ENCODE measurements at places on chromosomes 6 and 20. TPM values are rescaled to one million over a fixed set of nuclear protein-coding genes. Genes with fewer than 3 reads are reported as not detected.

Gene SEL1L2
- not detected for total RNA-seq

Gene PSORS1C1
- total RNA-seq: 2.9 TPM

Gene DEFB124
- not detected for total RNA-seq

Gene PLCB4
- total RNA-seq: 1.5 TPM

Gene SLC17A1
- total RNA-seq: not detected

Gene CNBD2
- 3.7 TPM for total RNA-seq

Gene WFDC10B
- total RNA-seq: not detected

Gene PLCG1
- total RNA-seq: 159 TPM

Gene FYN
- total RNA-seq: 4.2 TPM

- no peak for DNase-seq
Observed at GRCh38 chr6:113664909-113665308, 192.2 kb upstream of the MARCKS start.

GRCh38 chr6:150208611-150209352, 65.9 kb downstream of the PPP1R14C start:
- no peak for DNase-seq

- DNase-seq: no peak
Observed at GRCh38 chr6:41779336-41779735, 364 bp downstream of the FRS3 start.

DNA sequence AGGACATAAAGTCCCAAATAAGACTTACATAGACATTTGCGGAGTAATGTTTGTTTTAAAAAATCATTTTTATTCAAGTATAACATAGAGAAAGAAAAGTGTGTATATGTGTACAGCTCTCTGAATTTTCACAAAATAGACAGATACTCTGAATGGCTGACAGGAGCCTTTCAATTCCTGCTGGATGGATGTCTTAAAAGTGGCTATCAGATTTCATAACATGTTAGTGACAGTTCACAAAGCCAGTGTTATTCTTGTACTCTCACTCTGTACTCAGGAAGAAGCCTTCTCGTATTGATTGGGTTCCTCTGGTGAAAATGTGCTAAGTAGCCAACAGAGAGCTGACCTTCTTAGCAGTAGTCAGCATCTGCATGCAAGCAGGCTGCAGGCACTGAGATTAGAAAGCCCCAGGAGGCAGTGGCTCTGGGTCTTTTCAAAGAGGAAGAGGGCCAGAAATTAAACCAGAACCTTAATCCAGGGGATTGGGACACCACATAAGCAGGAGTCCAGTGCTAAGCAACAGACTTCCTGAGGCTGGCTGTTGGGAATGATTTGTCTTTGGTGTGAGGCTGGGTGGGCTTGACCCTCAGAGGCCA, 19.7 kb downstream of the SLC17A4 start:
- DNase-seq: no peak

DNA sequence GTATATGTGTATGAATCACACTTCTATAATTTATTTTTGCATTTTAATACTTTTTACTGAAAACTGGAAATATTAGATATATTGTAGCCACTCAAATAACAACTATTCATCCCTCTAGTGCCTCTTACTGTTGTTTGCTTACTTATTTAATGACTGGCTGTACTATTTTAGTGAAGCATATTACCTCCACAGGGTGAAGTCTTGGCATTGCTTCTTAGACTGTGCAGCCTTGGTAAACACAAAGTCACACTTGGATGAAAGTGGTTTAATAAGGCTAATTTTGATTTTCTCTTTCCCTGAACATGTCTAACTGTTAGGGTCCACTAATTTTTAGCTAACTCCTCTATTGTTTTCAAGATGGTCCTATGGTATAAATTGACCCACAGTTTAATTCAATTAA, 1043.2 kb upstream of the ADGRB3 start:
- no peak for DNase-seq

DNA sequence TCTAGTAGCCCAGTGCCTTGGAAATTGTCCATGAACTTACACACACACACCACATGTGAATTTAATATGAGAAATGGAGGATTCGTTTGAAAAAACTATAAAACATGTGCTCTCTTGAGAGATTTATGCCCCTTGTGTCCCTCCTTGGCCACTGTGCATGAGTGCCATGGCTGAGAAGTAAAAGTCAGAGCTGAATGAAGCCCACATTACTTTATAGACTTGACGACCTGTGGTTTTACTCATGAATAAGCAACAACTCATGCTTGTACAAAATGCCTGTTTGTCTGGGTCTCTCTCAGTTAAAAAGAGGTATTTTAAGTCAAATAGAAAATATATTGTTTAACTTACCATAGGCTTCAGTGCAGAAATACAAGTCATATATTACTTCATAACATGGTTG, 102.7 kb downstream of the KCNQ5 start:
- no peak for DNase-seq

- no peak for DNase-seq
Observed at GRCh38 chr20:61347443-61347842, 95.4 kb downstream of the CDH4 start.

GRCh38 chr6:109498936-109499335, 15.9 kb upstream of the ZBTB24 start:
- no peak for DNase-seq

DNA sequence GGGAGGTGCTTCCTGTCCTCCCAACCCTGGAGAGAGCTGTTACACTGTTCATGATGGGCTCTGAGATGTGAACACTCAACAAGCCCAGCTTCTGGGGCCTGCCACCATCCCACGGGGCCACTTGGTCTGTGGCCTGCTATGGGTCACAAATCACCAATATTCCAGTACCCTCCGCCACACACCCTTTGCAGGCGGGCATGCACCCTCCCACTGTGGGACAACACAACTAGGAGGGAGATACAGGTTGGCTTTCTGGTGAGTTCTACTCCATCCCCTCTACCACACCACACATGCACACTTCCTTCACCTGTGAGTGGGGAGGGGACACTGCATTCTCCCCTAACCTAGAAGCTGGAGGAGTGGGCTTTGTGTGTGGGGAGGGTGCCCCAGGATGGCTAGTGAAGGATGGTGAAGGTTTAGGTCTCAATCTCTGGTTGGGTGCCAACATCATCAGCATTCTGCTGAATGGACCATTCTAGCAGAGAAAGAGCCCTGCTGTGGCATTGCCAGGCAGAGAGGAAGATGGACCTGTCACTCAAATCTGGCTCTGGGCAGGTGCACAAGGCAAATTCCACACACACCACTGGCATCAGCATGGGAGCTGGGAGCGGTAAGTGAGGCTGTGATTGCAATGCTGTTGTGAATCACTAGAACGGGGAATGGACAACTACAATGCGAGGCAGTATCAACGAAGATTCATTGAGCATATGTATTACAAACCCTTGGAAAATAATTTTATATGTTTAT, 175.1 kb downstream of the THBS2 start:
- DNase-seq: no peak

DNA sequence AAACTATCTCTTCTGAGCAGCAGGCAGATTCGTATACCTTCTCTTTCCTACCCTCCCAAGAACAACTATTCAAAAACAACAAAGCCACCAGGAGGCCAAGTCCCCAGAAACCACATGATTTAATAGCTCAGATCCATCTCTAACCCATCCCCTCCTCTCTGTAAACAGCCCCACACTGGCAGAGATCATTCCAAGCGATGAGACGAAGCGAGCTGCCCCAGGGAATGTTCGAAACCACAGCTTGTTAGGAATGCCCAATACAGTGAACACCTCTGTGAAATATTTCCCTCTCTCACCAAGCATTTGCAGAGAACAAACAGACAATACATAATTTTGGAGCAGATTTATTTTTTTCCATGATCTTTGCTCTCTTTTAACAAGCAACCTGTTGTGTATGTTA, 231.8 kb downstream of the SOD2 start:
- no peak for DNase-seq

DNA sequence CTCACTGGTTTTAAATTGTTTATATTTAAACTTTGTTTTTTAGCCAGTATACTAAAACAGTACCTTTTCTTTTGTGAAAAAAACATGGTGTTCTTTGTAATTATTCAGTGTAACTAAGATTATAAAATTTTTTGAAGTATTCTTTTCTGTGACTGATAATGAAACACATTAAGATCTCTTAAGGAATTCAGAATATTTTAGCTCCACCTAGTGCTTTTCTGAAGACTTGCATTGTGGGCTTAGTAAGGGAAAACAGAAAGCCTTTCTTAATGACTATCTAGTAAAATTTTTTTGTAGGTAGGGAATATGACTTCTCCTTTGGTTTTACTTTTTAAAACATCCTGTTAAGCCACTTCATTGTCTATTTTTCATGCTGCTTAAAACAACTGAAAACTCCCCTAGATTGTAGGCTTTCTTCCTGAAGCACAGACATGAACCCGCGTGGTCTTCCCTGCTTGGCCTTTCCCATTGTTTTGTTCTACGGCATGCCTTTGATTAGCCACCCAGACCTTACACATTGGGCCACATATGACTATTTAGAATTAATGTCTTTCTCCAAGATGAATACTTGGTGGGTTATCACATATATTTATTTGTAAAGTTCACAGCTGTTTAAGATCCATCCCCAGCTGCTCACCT, 72.1 kb downstream of the AFDN start:
- DNase-seq: no peak

DNA sequence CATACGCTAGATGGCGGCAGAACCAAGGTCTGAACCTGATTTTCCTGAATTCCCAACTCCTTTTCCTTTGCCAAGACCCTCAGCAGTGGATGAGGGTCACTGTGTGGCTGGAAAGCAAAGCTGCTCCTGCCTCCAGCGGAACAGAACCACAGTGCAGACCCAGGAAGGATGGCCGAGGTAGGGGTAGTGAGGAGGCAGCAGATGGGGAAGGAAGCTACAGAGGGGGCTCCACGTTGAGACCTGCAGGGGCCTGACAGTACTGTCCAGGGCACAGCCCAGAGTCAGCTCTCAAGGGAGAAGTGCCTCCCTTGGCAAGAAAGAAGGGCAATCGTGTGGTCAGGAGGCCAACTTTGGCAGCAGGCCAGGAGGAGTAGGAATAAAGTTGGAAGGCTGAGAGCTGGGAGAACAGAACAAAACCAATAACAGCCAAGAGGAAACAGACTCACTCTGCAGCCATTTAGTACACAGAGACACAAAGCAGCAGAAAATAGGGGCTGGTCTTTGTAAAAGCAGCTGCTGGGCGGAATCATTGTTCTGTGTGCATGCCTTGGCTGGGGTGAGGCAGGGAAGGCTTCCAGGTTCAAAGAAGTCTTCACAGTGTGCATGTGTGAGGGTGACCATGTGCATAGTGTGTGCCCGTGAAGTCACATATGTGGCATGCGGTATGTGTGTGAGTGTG, 3.1 kb downstream of the GABRR2 start:
- DNase-seq: no peak

DNA sequence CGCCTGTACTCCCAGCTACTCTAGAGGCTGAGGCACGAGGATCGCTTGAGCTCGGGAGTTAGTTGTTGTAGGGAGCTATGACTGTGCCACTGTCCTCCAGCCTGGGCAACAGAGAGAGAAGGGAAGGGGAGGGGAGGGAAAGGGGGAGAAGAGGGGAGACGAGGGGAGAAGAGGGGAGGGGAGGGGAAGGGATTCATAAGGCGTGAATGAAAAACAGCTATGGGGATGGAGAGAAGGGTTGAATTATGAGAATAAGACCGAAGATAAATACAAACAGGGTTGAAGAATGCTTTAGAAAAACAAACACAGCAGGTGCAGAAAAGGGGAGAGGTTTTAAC, 106.0 kb downstream of the TRIM27 start:
- DNase-seq: no peak

DNA sequence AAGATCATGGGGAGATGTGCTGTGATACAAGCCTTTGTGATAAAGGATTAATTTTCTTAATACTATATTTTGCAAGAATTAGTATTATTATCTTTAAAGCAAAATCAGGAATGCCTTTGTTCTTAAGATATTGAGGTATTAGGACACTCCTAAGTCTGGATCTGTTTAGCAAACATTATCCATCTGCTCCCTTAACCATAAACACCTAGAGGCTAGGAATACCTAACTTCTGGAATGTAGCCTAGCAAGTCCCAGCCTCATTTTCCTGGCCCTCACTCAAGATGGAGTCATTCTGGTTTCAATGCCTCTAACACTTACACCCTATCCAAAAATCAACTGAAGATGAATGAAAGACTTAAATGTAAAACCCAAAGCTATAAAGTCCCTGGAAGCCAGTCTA, 106.3 kb upstream of the GJE1 start:
- DNase-seq: no peak

DNA sequence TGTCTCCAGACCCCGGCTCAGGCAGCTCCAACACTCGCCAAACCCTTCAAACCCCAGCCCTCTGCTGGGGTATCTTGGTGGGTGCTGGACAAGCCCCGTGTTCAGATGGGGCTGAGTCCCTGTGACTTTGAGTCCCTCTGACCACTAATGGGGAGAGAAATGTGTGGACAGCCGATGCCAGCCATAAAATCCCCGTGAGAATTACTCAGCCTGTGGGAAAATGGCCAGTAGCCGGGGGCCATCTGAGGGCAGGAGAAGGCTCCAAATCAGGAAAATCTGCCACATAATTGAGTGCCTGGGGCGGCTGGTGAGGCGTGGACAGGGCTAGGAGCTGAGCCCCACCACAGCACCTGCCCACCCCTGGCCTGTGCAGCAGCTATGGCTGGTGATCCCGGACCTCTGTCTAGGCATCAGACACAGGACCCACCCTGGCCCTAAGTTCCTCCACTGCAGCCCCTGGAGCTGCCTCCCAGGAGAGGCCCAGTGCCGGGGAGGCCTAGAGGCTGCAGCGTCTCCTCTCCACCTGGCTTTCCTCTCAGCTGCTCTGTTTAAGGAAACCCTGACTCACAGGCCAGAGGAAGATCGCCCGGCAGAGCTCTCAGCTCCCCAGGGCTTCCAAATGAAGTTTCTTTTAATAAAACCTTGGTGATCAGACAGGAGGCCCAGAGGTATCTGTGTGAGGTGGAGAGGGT, 53.7 kb upstream of the SLCO4A1 start:
- DNase-seq: no peak

- no peak for DNase-seq
Observed at GRCh38 chr6:120938164-120938875, 396.0 kb downstream of the TBC1D32 start.

DNA sequence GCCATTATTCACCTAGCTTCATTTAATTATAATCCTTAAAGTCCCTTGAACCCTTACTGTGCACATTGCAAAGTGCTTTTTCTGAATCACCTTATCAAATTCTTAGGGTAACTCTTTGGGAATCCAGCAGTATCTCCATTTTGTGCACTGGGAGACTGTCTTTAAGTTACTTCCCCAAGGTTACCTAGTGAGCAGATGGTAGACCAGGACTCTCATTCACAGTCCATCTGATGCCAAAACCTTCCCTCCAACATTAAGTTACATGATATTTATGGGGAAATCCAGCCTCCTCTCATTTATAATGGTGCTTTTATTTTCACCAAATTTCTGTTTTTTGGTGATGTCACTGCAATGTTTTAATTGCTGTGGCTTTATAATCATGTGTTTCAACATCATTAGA, 75.7 kb downstream of the NCOA7 start:
- no peak for DNase-seq

DNA sequence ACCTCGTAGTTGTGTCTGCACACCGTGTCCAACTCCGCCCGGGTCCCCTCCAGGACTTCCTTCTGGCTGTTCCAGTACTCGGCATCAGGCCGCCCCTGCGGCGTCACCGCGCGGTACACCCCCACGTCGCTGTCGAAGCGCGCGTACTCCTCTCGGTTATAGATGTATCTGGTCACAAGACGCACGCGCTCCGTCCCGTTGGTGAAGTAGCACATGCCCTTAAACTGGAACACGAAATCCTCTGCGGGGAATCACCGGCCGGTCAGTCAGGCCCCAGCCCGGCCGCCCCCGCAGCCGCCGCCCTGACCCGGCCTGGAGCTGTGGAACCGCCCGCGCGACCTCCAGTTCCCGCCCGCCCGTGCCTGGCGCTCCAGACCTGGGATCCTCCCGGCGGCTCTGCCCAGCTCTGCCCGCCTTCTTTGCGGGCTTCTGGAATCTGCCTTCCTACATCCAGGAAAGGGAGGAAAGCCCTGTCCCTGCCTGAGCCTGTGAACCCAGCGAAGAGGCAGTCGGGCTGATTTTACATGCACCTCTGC, 1.6 kb downstream of the HLA-DQB1 start:
- DNase-seq: no peak

Data from Panc1 (cell line).